ENCODE measurements at places on chromosomes 16 and 17.
A peak's percentile ranks its signal among the peaks of the same experiment; 100 is the strongest.

- no peak for DNase-seq
Measured at GRCh38 chr17:56290101-56290801, 137.0 kb downstream of the ANKFN1 start.

GRCh38 chr17:40021451-40021971 is 6.3 kb downstream of the CSF3 start:
- no peak for DNase-seq

GRCh38 chr16:87809150-87809902 is 43.5 kb upstream of the KLHDC4 start:
- DNase-seq = no peak

- DNase-seq = no peak
Measured at GRCh38 chr17:7610641-7611040, 4.1 kb downstream of the FXR2 start.

DNA sequence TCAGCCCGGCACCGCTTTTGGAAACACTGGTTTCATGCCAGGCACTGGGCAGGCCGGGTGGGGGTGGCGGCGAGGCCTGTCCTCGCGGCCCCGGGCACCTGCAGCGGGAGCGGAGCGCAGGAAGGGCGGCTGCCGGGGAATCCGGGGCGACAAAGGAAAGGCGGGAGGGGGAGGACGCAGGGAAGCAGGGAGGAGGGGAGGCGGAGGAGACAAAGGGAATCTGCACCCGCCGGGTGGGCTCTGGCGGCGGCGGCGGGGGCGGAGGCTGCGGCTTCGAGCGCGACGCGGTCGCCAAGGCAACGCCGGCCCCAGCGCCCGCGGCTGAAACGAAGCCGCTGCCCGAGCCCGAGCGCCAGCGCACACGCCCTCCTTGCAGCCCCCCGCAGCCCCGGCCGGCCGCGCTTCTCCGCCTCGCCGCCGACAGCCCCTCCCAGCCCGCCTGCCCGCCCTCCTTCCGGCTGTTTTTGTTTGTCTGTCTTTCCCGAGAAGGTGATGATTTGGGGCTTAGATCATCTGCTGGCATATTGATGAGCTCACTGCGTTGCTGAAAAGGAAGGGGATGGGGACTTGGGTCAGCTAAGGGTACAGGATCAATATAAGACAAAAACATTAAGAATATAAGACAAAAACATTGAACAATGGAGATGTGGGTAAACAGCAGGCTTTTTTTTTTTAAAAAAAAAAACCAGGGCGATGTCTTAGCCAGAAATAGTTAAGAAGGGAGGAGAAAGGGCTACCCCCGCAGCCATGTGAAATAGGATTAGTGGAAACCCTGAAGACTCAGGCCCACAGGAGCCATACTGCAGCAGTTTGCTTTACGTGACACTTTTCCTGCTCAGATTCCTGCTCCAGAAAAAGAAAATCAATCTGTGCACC is 32.7 kb downstream of the CDK5R1 start:
- DNase-seq = peak; percentile 50

DNA sequence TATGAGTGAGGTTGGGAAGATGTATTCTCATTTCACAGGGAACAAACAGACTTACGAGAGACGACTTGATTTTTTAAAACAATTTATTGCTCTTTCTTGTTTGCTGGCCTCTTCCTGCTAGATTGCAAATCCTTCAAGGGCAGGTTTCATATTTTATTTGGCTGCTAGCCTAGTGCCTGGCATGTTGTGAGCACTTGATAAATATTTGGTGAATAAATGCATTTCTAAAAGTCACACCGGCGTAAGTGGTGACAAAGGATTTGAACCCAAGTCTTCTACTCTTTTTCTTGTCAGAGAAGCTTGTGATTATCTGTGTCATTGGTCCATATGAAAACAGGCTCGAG is 1.4 kb downstream of the WWP2 start:
- DNase-seq = no peak

- DNase-seq = no peak
Measured at GRCh38 chr17:83162035-83162745, 82.8 kb downstream of the METRNL start.

GRCh38 chr16:7086822-7087616 is 245.6 kb upstream of the RBFOX1 start:
- no peak for DNase-seq

DNA sequence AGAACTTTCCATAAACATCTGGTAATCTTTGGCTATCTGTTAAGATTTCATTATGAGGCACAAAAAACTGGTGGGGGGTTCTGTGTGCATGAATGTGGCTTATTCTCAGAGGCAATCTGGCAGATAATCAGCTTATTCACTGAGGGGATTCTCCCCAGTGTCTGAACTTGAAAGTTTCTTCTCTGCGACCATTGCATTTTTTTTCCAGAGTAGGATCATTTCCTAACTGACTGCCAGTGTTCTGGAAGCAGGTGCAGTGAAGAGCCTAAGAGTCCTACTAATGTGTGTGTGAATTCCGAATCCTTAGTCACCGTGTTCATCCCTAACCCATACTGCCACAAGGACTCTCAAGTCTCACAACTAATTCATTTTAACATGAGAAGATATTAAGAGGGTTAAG is 64.9 kb upstream of the LRRC37A3 start:
- no peak for DNase-seq

DNA sequence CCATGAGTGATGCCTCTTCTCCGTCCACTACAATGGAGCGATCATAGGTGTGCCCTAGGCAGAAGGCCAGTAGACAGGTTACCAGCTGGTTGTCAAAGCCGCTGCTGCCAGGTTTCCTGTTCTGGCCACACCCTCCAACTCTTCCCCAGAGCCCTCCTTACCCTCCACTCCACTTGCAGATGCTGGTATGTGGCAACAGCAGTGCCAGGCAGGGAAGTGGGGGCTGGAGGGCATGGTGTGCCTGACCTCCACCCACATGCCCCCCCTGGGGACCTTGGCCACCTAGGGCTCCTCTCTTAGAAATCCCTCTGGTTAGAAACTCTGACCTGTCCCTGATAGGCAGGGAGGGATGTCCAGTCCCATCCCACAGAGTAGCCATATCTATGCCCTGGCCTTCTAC is 1.5 kb downstream of the RRAD start:
- DNase-seq = no peak

DNA sequence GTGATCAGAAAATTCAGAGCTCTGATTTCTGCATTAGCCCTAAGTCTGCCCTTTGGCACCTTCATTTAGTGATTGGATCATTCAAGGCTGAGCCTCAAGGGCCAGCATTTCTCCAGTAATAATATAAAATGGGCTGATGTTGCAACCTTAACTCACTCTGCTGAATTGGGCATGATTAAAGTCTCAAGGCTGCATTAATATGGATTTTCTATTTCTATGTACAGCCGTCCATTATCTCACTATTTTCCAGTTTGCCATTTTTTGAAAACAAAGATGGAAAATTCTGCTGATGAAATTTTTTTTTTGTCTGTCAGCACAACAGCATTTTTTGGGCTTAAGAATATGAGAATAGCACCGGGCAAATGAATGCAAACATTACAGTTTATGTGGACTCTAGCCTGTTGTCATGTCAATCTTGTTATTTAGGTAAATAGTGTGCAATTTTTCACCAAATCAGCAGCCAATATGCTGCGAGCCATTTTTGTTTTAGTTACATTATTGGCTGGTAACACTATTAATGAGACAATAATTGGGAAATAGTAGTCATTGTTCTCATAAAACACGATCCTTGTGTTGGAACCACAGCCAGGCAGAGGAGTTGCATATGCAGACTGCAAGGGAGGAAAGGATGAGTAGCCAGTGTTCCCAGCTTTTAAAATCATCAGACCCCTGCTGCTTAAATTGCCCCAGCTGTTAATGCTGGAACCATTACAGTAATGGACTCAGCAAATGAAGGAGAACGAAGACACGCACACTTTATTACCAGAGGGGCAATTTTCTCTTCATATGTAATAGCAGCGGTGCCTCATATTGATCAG is 10.5 kb downstream of the FTO start:
- DNase-seq = no peak

DNA sequence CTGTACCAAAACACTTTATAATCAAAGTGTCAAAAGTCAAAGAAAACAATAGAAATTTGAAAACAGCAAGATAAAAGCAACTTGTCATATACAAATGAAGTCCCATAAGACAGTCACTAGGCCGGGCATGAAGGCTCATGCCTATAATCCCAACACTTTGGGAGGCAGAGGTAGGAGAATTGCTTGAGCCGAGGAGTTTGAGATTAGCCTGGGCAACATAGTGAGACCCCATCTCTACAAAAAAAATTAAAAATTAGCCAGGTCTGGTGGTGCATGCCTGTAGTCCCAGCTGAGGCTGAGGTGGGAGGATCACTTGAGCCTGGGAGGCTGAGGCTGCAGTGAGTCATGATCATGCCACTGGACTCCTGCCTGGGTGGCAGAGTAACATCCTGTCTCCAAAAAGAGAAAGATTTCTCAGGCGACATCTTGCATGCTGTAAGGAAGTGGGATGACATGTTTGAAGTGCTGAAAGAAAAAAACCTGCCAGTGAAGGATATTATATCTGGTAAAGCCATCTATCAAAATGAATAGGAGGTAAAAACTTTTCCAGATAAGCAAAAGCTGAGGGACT is 98.7 kb upstream of the NACA2 start:
- DNase-seq = no peak

DNA sequence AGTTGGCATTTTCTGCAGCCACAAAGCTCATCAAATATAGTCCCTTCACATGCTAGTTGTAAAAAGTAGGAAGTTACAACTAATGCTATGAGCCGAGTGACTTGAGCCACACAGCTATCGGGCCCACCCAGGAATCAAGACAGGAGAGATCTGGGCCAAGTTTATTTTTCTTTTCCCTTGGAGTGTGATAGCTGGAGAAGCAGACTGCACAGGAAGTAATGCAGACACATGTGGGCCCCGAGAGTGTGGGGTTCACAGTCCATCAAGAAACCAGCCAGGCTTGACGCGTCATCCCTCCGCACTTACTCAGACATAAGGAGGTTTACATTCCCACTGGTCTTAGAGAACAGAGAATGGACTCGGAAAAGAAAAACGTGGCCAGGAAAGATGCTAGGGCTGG is 403.1 kb upstream of the CDH11 start:
- no peak for DNase-seq

DNA sequence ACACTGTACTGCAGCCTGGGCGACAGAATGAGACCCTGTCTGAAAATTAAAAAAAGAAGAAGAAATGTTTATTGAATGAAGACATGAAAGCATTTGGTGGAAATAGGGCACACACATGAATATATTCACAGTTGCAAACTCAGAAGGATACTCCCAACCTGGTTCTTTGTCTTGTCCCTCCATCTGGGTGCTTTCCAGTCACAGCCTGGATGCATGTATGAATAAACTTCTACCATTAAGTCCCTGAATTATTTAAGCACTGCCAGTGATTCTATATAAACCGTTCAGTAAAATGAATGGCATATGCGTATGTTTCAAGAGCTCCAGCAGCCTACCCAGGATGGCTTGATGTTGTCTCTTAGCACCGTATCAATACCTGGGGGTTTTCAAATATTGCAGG is 591.1 kb downstream of the WWOX start:
- DNase-seq = no peak

GRCh38 chr16:89920723-89921122 is 2.1 kb downstream of the MC1R start:
- DNase-seq = no peak

GRCh38 chr17:63966646-63967264 is 6.0 kb downstream of the SCN4A start:
- DNase-seq = no peak

DNA sequence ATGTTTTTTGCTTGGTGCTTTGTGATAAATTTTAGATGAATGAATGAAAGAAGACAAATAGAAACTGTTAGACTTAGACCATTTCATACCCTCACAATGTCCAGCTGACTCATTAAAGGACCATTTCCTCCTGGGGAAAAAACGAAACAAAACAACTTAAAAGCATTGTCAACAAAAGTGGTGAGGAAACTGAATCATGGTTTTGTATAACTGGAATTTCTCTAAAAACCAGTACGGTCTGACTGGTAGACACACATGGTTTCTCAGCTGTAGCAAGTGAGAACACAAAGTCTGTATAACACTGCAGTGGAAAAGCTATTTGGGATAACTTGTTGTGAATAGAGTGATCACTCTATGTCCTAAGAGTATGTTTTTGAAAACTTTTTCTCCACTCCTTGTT is 5.3 kb upstream of the DDX52 start:
- no peak for DNase-seq

GRCh38 chr16:1708768-1709180 is 2.8 kb downstream of the MAPK8IP3 start:
- no peak for DNase-seq

DNA sequence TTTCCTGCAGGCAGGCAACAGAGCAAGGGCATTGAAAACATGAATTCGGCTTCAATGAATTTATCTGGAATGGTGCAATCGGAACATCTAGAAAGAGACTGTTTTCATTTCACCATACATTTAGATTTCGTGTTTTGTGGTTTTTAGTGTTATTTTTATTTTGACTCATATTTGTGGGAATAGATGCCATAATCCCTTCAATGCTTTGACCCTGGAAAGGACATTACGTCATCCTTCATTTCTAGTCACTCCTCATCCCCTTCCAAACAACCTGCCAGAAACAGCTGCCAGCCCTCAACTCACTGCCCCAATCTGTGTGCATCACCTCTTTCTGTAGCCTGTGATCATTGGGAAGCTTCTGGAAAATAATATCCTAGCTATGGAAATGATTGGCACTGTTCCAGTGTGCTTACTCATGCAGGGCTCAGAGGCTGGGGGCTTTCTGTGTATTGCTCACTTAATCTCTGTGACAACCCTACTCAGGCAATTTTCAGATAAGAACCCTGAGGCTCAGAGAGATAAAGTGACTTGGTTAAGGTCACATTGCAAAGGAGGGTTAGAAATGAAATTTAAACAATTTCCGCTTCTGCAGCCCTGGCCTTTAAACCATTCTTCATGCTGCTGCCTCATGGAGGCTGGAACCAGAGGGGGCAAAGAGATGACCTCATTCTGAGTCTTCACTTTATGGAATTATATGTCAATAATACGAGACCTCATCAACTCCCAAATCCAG is 9.5 kb upstream of the KSR1 start:
- no peak for DNase-seq

All from effector CD4-positive, alpha-beta T cell (primary cell).